Stimulated activated CD4-positive, alpha-beta T cell treated with anti-CD3 and anti-CD28 coated beads, Interleukin-15, amount 100 ng/mL, for 1 hour (primary cell): ENCODE measurements at places on chromosomes 1 and 21.

DNA sequence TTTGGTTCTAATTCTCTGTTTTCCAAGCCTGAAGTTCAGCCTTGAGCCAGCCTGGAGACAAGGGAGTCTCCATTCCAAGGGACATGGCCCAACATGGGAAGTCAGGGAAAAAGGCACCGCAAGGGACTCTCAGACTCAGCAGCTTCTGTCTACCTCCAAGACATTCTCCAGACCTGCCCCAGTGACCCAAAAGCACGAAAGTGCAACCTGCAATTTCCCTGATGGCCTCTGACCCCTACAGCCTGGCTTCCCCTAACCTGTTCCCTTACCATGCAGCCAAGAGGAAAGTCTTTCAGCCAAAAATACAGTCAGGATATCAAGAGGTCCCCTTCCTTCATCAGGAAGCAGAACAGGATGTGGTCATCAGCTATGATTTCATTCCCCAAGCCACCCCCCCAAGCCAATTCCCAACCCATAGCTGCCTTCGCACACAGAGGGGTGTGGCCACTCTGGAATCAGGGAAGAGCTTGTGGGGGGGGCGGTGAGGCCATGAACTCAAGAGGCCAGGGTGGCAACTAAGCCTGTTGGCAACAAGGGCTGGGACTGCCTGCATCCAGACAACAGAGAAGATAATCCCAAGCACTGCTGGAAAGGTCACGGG is 59.2 kb downstream of the TIAM1 start:
- no peak for DNase-seq

DNA sequence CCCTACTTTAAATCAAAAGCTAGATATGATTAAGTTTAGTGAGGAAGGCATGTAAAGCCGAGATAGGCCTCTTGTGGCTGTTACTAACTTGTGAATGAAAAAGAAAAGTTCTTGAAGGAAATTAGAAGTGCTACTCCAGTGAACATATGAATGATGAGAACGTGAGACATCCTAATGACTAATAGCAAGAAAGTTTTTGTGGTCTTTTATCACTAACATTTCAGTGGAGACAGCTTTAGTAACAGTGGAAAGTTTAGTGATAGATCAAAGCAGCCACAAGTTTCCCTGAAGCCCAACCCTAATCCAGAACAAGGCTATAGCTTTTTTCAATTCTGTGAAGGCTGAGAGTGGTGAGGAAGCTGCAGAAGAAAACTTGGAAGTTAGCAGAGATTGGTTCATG is 73.6 kb upstream of the LRRC8B start:
- DNase-seq: no peak

GRCh38 chr1:237050185-237050584 is 8.2 kb downstream of the RYR2 start:
- no peak for DNase-seq

- no peak for DNase-seq
Measured at GRCh38 chr1:52179073-52179472, 37.2 kb downstream of the ZFYVE9 start.

GRCh38 chr1:164423136-164423535 is 135.8 kb upstream of the PBX1 start:
- DNase-seq: no peak
